Lung microvascular endothelial cell (primary cell): ENCODE measurements at places on chromosomes 2 and 18. TPM values are rescaled to one million over a fixed set of nuclear protein-coding genes. Genes with fewer than 3 reads are reported as not detected.

The KHK gene
- 2.2 and 3.4 TPM in 2 replicates for total RNA-seq

The UBR3 gene
- total RNA-seq = 34.0 and 109 TPM in 2 replicates

The DUSP2 gene
- total RNA-seq = 0.22 and 0.99 TPM in 2 replicates

The CRYGC gene
- total RNA-seq = not detected in 2 replicates

The APLF gene
- total RNA-seq = 3.3 and 13.3 TPM in 2 replicates

The TTR gene
- not detected in 2 replicates for total RNA-seq
